ENCODE measurements at places on chromosomes 1 and 21. TPM values are rescaled to one million over a fixed set of nuclear protein-coding genes. Genes with fewer than 3 reads are reported as not detected.

DNA sequence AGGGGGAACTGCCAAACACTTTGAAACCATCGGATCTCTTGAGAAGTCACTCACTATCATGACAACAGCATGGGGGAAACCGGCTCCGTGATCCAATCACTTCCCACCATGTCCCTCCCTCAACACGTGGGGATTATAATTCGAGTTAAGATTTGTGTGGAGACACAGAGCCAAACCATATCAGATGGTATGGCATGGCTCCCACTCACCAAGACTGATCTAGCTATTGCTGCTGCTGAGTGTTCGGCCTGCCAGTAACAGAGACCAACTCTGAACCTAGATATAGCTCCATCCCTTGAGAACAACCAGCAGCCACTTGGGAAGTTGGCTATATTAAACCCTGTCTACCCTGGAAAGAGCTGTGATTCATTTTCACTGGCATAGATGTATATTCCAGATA lies 49.4 kb downstream of the CDCP2 start:
- no peak for DNase-seq
- no peak overlapping the region for H3K4me3 ChIP-seq
- H3K36me3 ChIP-seq = no peaks in the 10 kb centered on the region
- no peak overlapping the region for H3K27ac ChIP-seq
- no peaks in the 10 kb centered on the region for H3K4me1 ChIP-seq
- no peaks in the 10 kb centered on the region for H3K27me3 ChIP-seq

DNA sequence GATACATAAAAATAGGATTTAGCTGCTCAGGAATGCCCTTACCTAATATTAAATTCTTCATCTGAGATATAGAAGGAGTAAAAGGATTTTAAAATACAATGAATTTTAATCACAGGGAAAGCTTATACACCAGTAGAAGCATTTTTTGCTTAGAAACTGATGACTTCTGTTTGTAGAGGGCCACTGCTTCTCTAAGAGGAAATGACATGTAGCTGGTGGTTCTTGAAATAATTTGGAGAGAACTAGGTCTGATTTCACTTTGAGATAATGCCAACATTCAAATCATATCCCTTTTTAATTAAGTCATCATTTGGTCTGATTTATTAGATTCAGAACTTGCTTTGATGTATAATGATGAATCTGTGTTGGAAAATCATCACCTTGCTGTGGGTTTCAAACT lies 166.6 kb upstream of the SGIP1 start:
- no peaks in the 10 kb centered on the region for H3K36me3 ChIP-seq
- no peak overlapping the region for H3K4me3 ChIP-seq
- H3K27ac ChIP-seq = peak overlapping the region; percentile 39
- H3K4me1 ChIP-seq = no peaks in the 10 kb centered on the region
- no peak for DNase-seq

- H3K27me3 ChIP-seq = no peaks in the 10 kb centered on the region
- no peak overlapping the region for H3K27ac ChIP-seq
- DNase-seq = no peak
- H3K4me1 ChIP-seq = no peaks in the 10 kb centered on the region
- no peaks in the 10 kb centered on the region for H3K36me3 ChIP-seq
Measured at GRCh38 chr1:207311888-207312603, 9.4 kb upstream of the CD55 start.

The SERPINC1 gene
- 0.32 TPM for total RNA-seq

The CD2 gene
- 3.5 TPM for total RNA-seq

DNA sequence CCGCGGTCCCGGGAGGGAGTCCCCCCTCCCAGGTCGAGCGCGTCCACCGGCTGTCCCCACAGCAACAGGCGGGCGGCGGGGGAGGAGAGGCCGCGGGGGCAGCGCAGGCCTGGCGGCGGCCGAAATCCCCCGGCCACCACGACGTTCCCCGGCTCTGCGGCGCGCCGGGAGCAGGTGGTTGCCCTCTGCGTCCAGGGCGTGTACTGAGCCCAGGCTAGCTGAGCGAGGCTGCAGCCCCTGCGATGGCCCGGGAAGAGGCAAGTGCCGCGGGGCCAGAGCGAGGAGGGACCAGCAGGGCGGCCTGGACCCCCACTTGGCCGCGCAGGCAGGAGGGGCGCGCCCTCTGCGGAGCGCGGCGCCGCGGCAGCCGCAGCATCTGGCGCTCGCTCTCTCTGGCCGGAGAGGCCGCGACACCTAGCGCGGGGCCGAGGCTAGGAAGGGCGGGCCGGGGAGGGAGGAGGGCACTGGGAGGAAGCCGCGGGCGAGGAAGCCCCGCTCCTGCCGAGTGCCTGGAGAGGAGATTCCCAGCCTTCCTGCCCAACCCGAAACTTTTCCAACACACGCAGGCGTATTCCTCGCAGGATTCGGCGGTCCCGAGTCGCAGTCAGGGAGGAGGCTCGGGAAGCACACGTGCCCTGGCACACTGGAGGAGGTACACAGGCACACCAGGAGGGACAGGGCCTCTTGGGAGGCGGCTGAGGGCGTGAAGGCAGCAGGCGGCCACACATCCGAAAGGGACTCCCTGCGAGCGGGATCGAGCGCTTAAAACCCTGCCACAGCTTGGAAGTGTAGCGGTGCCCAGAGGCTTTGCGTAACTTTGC lies 4.9 kb upstream of the PROX1 start:
- no peaks in the 10 kb centered on the region for H3K4me1 ChIP-seq
- H3K36me3 ChIP-seq = no peaks in the 10 kb centered on the region
- peaks cover 81% of the 10 kb centered on the region for H3K27me3 ChIP-seq

The APOBEC4 gene
- total RNA-seq = not detected

- DNase-seq = no peak
- H3K36me3 ChIP-seq = no peaks in the 10 kb centered on the region
- no peaks in the 10 kb centered on the region for H3K27me3 ChIP-seq
- no peaks in the 10 kb centered on the region for H3K4me1 ChIP-seq
Measured at GRCh38 chr1:43531107-43531905, 623 bp downstream of the PTPRF start.

- H3K27me3 ChIP-seq = no peaks in the 10 kb centered on the region
- no peak for DNase-seq
Measured at GRCh38 chr1:67460676-67461500, 30.7 kb upstream of the SERBP1 start.

- H3K4me1 ChIP-seq = peaks cover 5% of the 10 kb centered on the region
- no peaks in the 10 kb centered on the region for H3K36me3 ChIP-seq
- no peaks in the 10 kb centered on the region for H3K27me3 ChIP-seq
- H3K27ac ChIP-seq = peak overlapping the region; percentile 6
Measured at GRCh38 chr21:15004721-15005370, 60.0 kb downstream of the NRIP1 start.

DNA sequence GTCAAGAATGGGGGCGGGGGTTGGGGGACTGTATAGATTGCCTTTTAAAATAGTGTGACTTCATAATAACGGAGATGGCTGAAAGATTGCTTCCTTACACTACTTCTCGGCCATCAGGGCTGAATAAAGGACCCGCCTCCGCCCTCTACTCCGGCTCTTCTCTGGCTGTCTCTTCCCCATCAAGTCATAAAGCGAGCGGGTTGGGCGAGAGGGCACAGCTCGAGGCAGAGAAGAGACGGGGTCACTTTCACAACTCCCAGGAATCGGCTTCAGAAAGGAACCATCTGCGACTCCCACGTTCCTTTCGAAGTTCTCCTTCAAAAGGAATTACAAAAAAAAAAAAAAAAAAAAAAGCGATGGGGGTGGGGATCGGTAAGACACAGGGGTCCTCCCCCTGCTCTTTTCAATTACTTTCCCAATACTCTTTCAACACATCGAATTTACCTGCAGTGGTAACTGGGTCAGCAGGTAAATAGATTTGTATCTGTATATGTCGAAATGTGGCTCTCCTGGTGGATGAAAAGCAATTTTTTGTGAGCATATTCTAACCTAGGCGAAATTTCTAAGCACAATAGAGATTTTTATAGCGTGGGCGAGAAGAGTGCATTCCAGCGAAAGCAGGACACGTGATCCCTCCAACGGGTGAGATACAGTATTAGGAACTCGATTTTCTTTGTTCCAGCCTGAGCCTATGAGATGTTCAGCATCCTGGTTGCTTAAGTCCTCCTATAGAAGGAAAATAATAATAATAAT lies 2.0 kb downstream of the LRRC7 start:
- no peak overlapping the region for H3K27ac ChIP-seq
- H3K27me3 ChIP-seq = no peaks in the 10 kb centered on the region
- H3K36me3 ChIP-seq = no peaks in the 10 kb centered on the region

GRCh38 chr1:50257940-50258685 lies 149.4 kb downstream of the ELAVL4 start:
- no peak overlapping the region for H3K4me3 ChIP-seq
- H3K36me3 ChIP-seq = no peaks in the 10 kb centered on the region
- no peak overlapping the region for H3K27ac ChIP-seq
- no peaks in the 10 kb centered on the region for H3K4me1 ChIP-seq
- peaks cover 10% of the 10 kb centered on the region for H3K27me3 ChIP-seq
- no peak for DNase-seq

DNA sequence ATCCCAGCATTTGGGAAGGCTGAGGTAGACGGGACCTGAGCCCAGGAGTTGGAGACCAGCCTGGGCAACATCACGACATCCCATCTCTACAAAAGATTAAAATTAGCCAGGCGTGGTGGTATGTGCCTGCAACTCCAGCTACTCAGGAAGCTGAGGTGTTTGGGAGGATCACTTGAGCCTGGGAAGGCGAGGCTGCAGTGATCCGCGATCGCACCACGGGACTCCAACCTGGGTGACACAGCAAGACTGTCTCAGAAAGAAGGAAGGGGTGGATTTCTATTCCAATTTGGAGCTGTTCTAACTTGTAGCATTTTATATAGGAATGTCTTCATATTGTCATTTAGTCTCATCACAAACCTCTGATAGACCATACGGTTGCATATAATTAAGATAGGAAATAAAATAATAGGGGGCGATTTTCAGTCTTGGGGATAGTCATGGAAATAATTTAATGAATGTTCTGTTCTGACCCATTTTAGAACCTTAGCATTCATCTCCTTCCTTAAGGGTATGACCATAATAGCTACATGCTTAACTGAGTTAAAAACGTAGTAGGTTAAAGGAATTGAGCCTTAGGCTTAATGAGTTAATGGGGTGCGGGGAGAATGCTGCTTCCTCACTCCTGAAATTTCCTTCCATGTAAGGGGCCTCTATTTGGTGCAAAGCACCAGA lies 93.1 kb downstream of the ADCY10 start:
- no peak for DNase-seq
- H3K27ac ChIP-seq = peak overlapping the region; percentile 80
- H3K4me1 ChIP-seq = no peaks in the 10 kb centered on the region
- H3K27me3 ChIP-seq = no peaks in the 10 kb centered on the region
- no peak overlapping the region for H3K4me3 ChIP-seq
- H3K36me3 ChIP-seq = no peaks in the 10 kb centered on the region

The EPHA10 gene
- total RNA-seq = 0.73 TPM

DNA sequence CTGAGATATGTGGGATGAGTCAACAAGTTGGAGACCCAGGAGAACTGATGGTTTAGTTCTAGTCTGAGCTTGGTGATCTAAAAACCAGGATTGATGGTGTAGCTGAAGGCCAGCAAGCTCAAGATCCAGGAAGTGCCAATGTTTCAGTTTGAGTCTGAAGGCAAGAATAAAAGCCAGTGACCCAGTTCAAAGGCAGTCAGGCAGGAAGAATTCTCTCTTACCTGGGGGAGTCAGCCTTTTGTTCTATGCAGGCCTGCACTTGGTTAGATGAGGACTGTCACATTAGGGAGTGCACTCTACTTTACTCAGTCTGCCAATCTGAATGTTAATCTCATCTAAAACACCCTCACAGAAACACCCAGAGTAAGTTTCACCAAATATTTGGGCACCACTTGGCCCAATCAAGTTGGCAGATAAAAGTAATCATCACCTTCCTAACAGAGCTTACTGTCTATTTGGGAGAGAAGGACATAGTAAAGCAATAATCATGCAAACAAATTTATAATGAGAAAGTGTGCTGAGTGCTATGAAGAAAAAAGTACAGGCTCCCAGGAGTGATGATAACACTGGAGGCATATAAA lies 63.4 kb downstream of the TSEN15 start:
- no peaks in the 10 kb centered on the region for H3K27me3 ChIP-seq
- H3K4me1 ChIP-seq = no peaks in the 10 kb centered on the region
- no peak overlapping the region for H3K27ac ChIP-seq
- no peak overlapping the region for H3K4me3 ChIP-seq
- no peaks in the 10 kb centered on the region for H3K36me3 ChIP-seq

DNA sequence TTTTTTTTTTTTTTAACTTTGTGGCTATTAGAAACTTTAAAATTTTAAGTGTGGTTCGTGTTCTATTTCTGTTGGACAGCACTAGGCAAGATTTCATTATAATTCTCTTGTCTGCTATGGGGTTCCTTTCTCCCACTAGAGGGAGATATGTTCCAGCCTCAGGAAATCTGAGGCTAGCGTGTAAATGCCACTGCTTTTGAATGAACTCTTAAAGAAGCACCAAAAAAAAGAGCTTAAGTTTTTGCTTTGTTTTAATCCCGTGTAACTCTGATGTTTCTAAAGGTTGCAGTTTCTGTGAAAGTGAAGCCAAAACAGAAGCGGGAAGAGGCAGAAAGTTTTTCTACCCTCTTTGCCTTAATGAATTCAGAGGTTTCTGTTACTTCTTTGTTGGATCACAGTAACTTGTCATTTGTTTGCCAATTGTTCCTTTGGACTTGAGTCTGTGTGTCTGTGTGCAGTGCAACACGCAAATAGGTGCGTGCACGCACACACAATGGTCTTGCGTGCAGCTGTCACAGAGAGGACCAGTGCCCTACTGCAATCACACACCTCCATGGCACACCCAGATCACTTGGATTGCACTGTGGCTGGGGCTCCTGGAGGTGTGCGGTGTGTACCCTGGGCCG lies 32.3 kb downstream of the HHAT start:
- no peaks in the 10 kb centered on the region for H3K36me3 ChIP-seq
- peaks cover 20% of the 10 kb centered on the region for H3K4me1 ChIP-seq
- no peak overlapping the region for H3K4me3 ChIP-seq
- H3K27me3 ChIP-seq = no peaks in the 10 kb centered on the region

The LRP8 gene
- 6.3 TPM for total RNA-seq

The RHBG gene
- not detected for total RNA-seq

- H3K27me3 ChIP-seq = no peaks in the 10 kb centered on the region
- H3K4me1 ChIP-seq = no peaks in the 10 kb centered on the region
- no peaks in the 10 kb centered on the region for H3K36me3 ChIP-seq
- H3K4me3 ChIP-seq = no peak overlapping the region
- H3K27ac ChIP-seq = no peak overlapping the region
- no peak for DNase-seq
Measured at GRCh38 chr1:29655945-29656850, 419.9 kb downstream of the PTPRU start.
